Right renal cortex interstitium (tissue), 3 donors: ENCODE measurements at places on chromosomes 6 and 20.
A peak's percentile ranks its signal among the peaks of the same experiment; 100 is the strongest.

DNA sequence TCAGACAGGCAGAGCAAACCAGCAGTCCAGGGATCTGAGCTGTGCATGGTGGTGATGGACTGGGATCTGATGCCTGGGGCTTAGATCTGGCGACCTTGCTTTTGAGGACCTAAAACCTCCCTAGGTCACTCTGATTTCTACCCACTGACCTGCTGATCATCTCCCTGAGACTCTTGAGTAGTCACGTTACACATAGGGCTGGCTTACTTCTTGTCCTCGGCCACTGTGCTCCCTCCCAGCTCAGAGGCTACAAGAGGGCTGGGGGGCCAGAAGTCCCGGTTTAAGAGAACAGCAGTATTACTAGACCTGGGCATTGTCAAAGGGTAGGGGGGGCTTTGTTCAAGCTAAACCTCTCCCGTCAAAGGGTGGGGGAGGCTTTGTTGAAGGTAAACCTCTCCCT is 5.5 kb downstream of the DYNLT1 start:
- no peak for DNase-seq

DNA sequence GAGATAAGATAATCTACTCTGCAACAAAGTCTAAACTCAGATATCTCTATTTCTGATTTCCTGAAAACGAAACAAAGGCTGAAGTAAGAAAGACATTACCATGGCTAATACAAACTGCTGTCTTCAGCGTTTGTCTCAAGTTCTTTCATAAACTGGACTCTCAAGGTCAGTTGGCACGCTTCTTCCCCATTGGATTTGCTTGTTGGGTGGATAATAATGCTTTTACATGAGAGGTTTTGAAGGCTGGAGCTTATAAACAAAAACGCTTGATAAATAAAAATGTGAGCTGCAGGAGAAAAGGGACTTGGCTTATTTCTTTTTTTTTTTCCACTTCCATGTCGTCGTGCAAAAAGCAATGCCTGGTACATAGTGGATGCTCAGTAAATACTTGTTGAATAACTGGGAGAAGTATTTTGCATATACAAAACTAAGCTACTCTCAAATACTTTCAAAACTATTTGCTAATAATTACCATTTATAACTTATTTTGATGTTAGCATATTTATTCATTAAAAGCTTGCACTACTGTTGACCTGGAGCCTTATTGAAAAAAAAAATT is 65.7 kb upstream of the EEF1A1 start:
- DNase-seq = no peak

DNA sequence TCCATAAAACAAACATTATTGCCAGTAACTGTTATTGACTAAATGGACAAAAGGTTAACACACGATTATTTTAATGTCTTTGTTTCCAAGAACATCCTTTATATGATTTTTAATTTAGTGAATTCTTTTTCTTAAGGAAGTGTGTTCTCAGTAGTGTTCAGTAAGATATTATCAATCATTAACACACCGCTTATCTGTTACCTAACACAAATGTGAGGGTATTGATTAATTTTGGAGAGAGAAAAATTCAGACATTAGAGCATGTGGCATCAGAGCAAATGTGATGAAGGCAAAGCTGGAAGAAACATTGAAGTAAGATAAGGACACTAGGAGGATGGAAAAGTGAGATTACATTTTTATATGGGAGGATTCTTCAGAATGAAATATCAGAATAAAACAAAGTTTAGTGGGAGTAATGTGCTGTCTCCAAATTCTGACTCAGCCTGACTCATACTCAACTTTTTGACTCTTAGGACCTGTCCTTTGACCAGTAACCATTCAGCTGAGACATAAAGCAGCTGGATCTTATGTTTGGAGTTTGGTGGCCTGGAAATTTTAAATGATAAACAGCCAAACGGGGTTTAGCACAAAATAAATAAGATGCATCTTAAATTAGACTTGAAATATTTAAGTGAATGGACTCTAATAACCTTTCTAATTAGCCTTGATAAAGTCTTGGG is 348.6 kb downstream of the CD109 start:
- DNase-seq = no peak

DNA sequence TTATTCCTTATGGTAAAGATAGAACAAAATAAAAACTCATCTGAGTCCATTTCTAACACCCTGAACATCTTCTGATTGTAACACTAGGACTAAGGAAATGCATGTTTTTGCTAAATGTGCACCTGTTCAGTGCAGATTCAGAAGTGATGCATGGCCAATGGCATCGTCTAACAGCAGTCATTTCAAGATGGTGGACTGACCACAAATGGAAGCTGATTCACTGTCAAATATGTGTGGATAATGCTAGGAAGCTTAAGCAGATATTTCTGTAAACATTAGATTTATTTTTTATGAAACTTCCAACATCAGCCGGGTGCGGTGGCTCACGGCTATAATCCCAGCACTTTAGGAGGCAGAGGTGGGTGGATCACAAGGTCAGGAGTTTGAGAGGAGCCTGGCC is 394.8 kb downstream of the SAMD5 start:
- no peak for DNase-seq

GRCh38 chr6:169800668-169801395 is 49.4 kb downstream of the ERMARD start:
- no peak for DNase-seq

DNA sequence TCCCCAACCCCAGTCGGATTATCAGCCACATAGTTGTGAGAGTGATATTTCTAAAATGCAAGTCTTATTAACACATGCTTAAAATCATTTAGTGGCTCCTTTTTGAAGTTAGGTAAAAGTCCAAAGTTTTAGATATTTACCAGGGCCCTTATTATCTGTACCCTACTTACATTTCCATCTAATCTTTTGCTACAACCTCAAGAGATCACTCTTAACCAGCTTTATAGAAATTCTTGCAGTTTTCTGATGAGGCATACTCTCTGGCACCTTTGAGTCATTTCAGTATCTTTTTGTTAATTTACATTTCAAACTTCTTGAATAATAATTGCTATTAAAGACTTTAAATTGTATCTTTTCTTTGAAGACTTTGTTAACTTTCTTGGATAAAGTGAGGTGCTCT is 453.3 kb downstream of the RFPL4B start:
- DNase-seq = no peak

GRCh38 chr6:150118627-150119026 is 24.2 kb upstream of the PPP1R14C start:
- no peak for DNase-seq

- DNase-seq = no peak
These were observed 50.0 kb downstream of the FOXF2 start for GRCh38 chr6:1439349-1439748.

- DNase-seq = peak; percentile 62
These were observed 37.7 kb downstream of the KCNQ2 start for GRCh38 chr20:63434599-63435378.

DNA sequence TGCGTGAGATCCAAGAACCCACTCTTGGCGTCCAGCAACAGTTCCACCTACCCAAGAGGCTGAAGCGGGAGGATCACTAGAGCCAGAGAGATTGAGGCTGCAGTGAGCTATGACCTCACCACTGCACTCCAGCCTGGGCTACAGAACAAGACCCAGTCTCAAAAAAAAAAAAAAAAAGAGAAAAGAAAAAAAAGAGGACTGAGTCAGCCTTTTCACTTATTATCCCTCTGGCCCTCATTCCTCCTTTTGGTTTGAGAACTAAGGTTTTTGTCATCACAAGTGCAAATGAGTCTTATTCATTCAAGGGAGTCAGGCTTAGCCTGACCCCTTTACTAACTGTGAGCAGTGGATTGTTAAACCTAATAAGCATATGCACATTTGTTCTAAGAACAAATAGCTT is 37.9 kb upstream of the JARID2 start:
- no peak for DNase-seq

GRCh38 chr6:102038964-102039363 is 645.5 kb downstream of the GRIK2 start:
- DNase-seq = no peak

DNA sequence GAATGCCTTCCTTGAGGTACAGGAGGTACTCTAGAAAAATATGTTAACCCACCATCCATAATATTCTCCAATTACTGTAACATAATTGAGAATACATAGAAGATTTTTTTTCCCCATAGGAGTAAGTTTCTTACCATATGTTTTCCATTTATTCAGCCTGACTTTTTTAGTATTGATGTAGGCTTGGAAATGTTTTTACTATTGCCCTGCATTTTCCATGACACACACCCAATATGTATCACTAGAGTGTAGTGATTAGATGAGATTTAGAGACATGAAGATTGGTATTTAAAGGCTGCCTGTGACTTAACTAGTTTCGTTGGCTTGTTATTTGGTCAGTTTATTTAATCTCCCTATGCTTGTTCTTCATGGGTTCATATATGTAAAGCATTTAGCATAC is 39.5 kb downstream of the KCNQ5 start:
- DNase-seq = no peak

DNA sequence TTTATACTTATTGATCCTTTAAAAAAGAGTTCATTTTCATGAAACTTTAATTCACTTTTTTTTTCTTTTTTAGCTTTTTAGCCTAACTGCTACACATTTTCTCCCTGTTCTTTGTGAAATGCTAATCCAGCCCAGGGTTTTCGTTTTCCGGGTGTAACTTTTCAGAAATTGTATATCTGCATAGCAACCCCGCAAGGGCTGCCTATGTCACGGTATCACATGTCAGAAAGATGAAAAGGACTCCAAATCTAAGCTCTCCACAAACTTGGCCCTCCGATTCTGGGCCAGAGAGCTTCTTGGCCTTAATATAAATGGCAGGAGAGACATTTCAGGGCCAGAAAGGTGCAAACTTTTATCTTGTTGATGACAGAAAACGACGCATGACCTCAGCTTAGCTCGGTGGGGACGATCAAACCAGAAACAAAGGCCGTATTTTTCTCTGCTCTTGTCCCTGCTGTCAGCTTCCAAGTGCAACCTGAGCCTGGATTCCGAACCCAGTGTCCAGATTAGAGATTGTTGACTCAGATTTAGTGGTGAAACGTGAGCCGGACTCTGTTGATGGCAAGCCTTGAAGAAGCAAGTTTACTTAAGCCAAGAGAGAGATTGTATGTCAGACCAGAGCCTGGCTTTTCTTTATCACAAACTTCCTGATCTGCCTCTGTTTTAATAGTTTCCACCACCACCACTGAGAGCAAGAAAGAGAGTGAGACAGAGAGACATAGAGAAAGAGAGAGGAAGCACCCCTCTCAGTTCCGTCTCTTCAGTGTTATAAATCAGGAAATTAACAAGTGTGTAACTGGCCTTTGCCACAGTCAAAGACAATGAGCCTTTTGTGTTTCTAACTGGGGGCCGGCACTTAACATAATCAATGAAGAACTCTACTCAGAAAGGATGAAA is 157.8 kb downstream of the SCML4 start:
- peak; percentile 72 for DNase-seq

DNA sequence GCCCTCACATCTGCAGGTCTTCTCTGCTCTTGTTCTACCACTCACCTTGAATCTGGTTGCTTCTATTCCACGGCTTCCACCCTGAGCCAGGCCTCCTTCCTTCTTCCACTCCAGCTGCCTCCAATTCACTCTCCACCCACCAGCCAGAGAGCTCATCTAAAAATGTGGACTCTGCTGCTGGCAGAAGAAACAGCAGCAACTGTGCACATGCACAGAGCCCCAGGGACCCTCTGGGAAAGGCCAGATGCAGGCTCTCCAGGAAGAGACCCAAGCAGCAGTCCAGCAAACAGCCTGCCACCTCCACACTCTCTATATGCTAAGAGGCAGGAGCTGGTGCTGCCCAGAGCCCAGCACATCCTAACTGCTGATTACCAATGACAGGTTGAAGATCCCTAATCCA is 162.6 kb upstream of the TOP1 start:
- no peak for DNase-seq

GRCh38 chr20:17887331-17888030 is 81.1 kb downstream of the SNX5 start:
- DNase-seq = no peak

DNA sequence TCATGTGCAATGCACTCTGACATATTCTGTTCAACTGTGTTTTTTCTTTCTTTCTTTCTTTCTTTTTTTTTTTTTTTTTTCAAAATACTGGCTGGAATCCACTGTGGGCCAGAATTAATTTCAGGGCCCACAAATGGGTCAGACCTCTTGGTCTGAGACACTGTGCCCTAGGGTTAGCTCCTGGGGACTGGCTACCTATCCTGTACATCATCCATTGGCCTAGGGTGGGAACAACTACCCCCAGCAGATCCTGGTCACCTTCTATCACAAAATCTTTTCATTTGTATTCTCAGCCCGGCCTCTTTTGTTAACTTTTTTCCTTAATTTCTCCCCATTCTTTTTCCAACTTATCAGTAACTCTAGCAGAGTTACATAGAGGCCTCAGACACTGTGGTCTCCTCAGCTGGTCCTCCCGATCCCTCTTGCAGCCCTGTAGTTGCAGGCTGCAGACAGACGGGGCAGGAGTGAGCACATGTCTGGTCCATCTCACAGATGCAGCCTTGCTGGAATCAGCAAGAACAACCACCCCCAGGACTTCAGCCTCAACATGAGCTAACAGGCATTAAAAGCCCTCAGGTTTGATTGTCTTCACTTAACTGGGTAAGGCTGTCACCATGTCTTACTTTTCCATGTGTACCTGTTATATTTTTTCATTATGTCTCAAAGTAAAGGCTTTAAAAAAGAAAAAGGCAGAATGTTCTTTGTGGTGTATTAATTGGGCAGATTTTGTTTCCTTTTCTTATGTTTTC is 41.3 kb downstream of the TXLNB start:
- no peak for DNase-seq

DNA sequence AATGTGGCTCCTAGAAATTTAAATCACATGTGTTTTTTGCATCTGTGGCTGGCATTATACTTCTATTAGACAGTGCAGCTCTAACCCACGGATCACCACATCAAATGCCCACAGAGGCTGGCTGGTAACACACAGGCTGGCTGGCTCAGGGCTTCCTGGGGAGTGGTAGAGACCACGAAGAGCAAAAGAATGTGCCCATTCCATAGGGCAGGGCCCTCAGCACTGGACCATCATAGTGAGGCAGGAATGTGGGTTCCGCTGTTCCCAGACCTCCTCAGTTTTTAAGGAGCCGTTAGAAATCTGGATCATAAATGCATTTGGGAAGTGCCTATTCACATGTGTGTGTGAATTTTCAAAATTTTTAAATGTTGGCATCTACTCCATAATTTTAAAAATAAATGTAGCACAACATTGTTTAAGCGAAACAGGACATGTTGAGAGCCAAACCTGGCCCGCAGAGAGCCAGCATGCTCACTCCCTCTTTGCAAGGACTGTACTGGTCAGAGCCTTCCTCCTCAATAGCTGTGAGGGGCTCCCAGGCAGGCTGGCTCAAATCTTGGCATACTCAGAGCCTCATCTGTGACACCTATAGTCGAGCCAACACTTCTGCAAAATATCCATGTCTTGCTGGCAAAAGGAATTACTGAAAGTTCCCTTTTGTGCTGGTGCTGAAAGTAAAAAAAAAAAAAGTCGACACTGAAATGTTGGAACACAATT is 190.5 kb downstream of the FNDC1 start:
- no peak for DNase-seq
